Activated T-cell treated with anti-CD3 and anti-CD28 coated beads for 1 hour (primary cell): ENCODE measurements at places on chromosomes 2 and 18.

- no peak for DNase-seq
Observed at GRCh38 chr18:59516356-59517155, 157.5 kb upstream of the LMAN1 start.

DNA sequence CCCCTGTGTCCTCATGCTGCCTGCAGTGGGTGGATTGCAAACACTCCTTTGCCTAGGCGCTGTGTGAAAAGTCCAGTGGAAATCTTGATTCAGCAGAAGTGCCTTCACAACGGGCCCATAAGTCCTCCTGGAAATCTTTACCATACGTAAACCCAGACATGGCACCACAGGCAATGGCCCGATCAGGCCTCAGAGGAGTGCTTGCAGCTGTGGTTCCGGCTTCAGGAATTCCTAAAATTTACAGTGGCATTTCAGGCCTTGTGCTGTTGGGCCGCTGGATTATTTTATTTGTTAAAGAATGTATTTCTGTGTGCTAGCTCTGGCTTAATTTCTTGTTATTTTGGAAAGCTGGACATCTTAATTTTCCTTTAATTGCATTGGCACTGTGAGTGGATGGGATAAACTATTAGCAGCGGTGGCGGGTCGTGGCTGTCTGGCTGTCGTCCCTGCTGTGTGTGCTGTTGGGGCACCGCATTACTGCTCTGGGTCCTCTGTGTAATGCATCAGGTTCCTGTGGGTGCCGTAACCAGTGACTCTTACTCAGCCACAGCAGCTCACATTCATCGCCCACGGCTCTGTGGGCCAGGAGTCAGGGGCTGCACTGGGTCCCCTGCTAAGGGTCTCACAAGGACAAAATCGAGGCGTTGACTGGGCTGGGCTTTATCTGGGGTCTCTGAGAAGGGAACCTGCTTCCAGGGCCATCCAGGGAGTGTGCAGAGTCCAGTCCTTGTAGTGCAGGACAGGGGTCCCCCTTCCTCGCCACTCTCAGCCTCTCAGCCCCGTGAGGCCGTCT, 73.1 kb downstream of the RTP5 start:
- no peak for DNase-seq

DNA sequence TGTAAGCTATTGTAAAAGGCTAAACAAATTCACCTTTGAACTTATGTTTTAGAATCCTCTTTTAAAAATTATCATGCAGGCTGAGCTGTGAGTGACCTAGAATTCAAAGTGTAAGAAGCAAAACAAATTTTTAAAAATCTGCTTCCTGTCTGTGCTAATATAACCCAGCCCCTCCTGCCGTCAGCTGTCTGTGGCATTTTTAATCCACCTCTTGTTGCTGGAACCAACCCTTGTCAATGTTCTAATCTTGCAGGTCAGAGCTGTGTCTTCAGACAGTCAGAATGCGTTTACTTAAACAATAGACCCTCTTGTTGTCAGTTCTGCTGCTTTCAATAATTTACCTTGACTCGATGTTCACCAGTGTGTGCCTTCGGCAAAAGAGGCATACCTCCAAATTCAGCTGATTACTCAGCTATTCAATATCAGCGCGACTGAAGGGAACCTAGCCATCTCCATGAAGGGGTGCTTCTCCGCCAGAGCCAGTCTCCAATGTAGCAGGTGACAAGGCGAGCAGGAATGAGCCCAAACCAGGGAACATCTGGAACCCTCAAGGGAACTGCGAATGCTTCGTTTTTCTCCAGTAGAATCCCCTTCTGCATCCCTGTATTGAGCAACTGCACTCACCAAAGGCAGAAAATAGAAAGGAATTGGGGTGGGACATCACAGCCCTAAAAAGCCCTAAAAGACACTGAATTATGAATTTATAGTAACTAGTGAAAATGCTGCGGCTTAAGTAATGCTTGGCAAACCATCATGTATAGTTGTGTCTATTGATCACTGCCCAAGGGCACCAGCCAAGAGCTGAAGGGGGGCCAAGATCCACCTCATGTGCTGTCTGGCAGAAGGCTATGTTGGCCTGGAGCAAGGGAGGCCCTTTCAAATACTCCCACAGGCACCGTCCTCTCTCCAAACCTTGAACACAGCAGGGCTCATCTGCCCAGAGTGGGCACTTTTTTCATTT, 62.5 kb downstream of the LYPD6B start:
- no peak for DNase-seq

DNA sequence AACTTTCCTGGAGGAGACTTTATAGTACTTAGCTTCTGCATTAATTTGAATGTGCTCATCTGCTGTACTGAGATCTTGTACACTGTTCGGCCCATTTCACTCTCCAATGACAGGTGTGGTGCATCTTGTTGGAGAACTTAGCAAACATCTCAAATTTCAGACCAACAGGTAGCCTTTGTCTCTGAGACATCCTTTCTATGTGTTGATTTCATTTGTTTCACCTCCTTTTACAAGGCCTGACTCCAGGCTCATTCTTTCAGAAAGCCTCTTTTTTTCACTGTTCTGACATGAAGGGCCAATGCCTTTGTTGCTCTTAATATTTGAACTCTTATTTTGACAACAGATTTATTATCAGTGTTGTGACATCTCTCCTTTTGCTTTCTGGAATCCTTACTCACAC, 271.8 kb upstream of the FANCL start:
- no peak for DNase-seq

DNA sequence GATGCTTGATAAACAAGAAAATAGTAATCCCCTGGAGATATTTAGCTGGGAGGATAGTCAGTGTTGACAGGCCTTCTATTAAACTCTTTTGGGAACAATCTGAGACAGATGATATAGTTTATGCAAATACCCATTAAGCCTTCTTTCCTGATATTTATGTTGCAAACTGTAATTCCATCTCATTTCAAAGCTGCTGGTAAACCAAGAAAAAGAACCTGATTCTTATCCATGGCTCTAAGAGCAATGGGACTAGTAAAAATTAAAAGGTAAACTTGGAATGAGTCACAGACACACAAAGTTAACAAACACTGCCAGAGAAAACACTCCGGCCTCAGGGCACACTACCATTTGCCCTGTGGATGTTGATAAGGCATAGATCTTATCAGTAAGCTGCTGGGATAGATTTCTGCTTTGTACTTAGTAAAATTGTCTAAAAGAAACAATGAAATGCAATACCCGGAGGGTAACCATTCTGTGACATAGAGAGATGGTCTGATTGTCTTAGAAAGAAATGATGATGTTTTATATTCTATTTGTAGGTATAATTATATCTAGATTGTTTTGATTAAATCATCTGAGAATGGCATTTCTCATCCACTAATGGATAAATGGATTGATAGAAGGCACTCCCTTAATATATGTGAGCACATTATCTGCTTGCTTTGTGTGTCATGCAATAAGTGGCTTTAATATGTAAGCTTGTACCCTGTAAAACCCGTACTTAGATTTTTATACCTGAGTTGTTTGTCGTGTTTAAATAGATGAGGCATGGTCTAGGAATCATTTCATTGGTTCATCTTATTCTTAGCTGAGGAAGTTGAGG, 13.2 kb downstream of the GALR1 start:
- DNase-seq: no peak

- no peak for DNase-seq
Observed at GRCh38 chr18:6776188-6776587, 46.7 kb downstream of the ARHGAP28 start.

DNA sequence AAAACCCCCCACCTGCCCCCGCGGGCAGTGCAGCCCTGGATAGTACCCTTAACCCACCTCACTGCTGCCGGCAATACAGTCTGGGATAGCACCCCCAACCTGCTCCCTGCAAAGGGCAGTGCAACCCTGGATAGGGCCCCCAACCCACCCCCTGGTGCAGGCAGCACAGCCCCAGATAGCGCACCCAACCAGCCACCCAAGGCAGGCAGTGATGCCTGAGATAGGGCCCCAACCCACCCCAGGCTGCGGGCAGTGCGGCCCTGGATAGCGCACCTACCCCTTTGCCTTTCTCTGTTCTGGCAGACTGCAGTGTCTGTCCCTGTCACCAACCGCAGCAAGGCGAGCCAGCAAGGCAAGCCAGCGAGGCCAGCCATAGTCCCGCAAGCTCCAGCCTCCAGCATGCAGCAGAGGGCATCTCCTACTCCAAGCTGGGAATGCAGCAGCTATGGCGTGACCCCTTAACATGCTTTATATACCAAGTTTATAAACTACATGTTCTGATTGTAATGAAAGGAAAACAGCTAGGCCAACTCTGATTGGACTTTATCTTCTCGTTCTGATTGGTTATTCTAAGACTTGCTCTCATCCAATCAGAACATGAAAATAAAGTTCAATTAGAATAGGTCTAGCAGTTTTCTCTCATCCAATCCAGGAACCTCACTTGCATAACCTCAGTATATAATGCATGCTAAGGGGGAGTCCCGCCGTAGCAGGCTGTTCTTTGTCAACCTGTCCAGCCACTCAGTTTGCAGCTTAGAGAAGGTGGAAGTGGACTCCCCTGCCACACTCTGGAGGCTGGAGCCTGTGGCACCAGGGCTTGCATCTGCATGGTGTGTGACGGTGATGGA, 34.1 kb upstream of the ANKRD62 start:
- no peak for DNase-seq

GRCh38 chr2:201248288-201248844, 12.0 kb upstream of the CASP8 start:
- no peak for DNase-seq

GRCh38 chr18:64519201-64519600, 370.3 kb upstream of the LINC00305 start:
- no peak for DNase-seq

GRCh38 chr18:32289483-32290075, 99.7 kb downstream of the MEP1B start:
- no peak for DNase-seq

- no peak for DNase-seq
Observed at GRCh38 chr2:157809212-157809611, 66.9 kb downstream of the ACVR1 start.

- DNase-seq: no peak
Observed at GRCh38 chr2:63425079-63425416, 163.2 kb downstream of the WDPCP start.

GRCh38 chr2:177535958-177536504, 143.5 kb downstream of the AGPS start:
- DNase-seq: no peak

- DNase-seq: no peak
Observed at GRCh38 chr2:48900321-48901014, 144.9 kb upstream of the LHCGR start.
